Umbilical cord (tissue), 2 donors: ENCODE measurements at places on chromosomes 2 and 18. TPM values are rescaled to one million over a fixed set of nuclear protein-coding genes. Genes with fewer than 3 reads are reported as not detected.
A peak's percentile ranks its signal among the peaks of the same experiment; 100 is the strongest.

DNA sequence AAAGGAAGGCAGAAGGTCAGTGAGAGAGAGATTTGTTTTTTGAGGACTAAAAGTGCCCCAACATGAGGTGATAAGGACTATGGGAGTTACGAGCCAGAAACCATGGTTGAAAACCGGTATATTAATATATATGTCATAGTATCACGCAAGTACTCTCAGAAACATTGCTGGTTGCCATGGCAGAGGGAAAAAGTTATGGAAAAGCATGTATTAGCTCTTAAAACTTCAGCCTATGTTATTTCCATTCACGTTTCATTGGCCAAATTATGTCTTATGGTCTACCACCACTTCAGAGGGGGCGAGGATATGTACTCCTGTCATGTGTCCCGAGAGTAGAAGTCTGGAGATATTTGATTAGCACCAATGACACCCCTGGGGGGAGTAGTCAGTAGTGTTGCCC is 125.9 kb downstream of the LTBP1 start:
- no peak for DNase-seq

- DNase-seq, result no peak
These were observed 94.9 kb downstream of the RND3 start for GRCh38 chr2:150392614-150393013.

GRCh38 chr2:25063876-25064660 is 22.2 kb downstream of the EFR3B start:
- no peak for DNase-seq

GRCh38 chr2:228048838-228049490 is 132.5 kb downstream of the SPHKAP start:
- DNase-seq, result peak; percentile 28

- DNase-seq, result no peak
These were observed 87.3 kb downstream of the ALK start for GRCh38 chr2:29834036-29834540.

DNA sequence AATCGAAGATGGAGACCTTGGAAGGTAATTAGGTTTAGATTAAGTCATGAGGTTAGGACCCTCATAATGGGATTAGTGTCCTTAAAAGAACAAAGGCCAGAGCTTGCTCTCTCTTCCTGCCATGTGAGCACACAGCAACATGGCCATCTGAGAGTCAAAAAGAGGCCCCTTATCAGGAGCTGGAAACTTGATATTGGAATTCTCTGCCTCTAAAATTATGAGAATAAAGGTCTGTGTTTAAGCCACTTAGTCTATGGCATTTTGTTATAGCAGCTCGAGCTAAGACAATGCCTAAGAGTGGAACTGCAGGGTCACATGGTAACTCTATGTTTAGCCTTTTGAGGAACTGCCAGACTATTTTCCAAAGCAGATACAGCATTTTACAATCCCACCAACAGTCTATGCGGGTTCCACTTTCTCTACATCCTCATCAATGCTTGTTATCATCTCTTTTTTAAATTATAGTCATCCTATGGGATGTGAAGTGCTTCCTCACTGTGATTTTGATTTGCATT is 42.4 kb downstream of the THADA start:
- DNase-seq, result no peak

DNA sequence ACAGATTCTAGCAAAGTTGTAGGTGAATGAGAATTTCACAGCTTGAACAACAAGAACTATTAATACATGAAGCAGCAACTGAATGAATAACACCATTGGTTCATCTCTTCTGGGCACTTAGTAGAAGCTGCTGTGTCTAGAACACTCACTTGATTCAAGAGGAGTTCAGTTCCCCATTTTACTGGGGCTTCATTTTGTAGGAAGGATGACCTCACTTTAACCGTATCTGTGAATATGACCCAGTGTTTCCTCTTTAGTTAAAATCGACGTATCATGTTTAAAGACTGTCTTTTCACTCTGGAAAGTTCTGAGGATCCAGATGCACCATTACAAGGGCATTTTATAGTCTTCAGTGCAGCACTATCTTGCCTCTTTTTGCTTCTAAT is 47.8 kb downstream of the LRRTM1 start:
- DNase-seq, result no peak

- DNase-seq, result no peak
These were observed 201.5 kb downstream of the FAM210A start for GRCh38 chr18:13524811-13525210.

DNA sequence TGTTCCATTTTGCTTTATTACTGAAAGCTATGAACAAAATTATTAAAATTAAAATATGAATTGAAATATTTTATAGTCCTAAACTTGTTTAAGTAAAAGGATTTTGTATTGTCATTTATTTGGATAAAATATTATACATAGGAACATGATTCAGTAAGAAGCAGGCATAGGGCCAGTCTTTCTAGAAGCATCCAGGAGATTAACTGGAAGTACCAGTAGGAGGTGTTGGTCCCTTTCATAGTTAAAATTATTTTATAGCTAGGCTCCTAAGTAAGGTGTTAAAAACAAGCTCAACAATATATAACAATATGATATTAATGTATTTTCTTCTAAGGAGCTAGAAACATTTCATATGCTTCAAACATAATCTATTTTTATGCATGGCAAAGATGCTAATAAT is 43.7 kb downstream of the FIGN start:
- no peak for DNase-seq

DNA sequence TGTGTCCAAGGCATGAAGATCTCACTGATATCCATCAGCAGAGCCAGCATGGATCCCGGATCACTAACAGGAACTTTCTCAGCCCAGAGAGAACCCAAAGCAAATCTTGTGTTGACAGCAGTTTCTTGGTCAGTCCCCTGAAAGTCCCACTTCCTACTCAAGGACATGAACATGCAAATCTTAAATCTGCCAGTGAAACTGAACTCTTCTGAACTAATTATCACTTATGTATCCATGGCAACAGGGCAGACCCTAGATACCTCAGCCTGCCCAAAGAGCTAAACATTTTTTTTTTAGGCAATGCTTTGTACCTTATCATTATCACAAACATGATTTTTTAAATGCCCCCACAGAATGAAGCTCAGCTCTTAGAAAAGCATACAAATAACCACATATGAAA is 127.8 kb upstream of the DDX18 start:
- DNase-seq, result no peak

DNA sequence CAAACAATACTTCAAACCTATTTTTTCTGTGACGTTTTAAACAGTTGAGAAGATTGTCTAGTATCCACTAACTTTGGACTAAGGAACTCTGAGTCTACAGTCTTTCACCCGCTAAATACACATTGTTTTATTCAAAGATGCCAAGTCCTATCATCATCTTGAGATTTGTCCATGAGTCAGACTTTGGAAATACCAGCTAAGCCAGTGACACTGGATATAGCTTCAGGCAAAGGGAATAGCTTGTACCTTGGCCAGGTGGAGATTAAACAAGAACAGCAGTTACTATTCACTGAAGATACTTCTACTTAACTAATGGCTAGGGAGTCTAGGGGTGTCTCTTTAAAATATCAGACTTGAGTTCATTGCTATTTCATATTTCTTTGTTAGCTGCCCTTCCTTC is 137.5 kb downstream of the COMMD1 start:
- DNase-seq, result no peak

- DNase-seq, result no peak
These were observed 460.7 kb upstream of the FANCL start for GRCh38 chr2:58701688-58702301.

- DNase-seq, result no peak
These were observed 979 bp upstream of the FAHD2B start for GRCh38 chr2:97095661-97096060.

DNA sequence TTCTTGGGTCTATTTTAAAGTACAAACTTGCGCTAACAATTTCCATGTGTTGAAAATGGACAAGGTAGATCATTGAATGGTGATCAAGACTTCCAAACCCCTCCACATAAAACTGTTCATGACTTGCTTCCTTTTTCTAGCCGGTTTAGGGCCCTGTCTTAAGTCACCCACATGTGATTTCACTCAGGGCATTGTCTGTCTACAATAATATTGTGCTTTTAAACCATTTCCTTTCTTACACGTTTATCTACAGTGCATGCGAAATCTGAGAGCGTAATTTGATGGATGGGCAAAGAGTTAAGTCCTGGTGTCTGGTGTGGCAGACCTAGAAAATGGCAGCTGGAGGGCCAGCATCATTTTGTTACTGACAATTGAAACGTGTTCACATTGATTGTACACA is 2.0 kb upstream of the ZNF516 start:
- DNase-seq, result no peak

DNA sequence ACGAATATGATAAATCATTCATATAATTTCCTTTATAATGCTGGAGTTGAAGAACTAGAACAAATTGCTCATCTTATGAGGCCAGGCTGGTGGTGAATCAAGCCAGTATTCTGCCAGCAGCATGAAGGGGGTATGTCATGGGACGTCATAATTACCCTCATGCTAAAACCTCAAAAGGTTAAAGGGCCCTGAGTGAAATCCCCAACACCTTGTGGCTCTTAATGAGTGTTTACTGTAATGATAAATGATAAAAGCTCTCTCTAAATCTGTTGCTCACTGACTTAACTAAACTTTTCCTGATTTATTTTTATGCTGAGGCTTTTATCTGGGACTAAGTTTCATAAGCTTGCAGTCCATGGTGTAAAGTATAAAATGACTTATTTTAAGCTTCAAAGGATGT is 18.3 kb upstream of the NEDD4L start:
- no peak for DNase-seq

- DNase-seq, result no peak
These were observed 88.4 kb upstream of the ARL5A start for GRCh38 chr2:151916632-151917031.

- peak; percentile 91 for DNase-seq
These were observed 85.1 kb upstream of the ATL2 start for GRCh38 chr2:38462121-38462661.

DNA sequence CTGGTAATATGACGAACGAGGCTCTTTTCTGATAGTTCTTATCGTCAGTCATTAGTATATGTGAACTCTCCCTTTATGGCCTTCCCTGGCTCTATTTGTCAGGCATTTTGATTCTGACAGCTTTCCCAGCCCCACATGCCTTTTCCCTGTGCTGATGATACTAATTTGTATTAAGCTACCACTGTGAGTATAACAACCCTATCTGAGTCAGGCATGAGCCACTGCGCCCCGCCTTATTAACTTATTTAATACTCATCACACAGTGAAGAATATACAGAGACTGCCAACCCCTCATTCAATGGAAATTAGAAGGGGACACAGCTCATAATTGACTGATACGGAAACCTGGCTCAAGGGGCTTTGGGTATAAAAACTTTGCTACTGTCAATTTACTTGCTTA is 140.0 kb downstream of the NETO1 start:
- no peak for DNase-seq

GRCh38 chr2:19216676-19217602 is 141.5 kb downstream of the OSR1 start:
- no peak for DNase-seq

DNA sequence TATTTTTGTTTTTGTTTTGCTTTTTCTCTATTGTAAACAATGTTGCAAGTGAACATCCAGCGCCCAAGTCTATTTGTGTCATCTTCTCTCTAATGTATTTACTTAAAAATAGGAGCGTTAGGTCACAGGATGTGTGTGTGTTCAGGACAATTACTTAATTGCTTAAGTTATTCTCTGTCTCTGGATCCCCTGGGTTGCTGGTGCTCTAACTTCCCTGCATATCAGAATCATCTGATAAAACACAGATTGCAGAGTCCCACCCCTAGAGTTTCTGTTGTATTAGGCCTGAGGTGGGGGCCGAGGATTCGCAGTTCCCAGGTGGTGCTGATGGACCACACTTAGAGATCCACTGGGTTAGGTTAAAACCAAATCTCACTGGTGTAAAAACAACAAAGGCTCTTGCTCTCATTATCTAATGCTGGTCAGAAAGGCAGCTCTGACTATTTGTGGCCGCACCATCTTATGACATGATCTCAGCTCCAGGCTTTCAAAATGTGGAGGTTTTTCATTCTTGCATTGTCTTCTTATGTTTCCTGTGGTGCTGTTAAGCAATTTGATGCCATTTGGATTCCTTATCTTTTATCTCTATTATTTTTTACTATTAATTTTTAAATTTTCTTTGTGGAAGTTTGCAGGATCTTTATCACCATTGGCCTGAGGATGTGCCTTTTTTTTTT is 87.7 kb downstream of the CLIP4 start:
- DNase-seq, result no peak

DNA sequence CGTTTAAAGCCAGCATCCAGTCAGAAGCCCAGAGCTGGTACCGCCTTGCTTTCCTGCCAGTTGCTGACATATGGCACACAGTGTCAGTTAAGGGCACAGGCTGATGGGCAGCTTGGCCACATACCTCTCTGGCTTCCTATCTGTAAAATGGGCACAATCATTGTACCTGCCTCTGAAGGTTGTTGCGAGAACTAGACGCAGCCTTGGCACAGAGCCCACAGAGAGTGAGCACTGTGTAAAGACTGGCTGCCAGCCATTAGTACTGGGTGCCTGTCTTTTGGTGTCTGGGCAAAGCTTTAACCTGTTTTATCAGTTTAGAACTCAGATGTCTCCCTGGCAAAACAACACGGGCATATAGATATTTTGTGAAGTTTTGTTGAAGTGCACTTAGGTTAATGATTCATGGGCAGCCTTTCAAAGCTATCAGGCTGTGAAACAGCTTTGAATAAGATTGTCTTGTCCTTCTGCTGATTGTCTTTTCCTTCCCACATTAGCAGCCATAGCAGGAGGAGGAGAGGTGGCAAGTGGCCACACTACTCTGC is 269.5 kb downstream of the NEDD4L start:
- no peak for DNase-seq

DNA sequence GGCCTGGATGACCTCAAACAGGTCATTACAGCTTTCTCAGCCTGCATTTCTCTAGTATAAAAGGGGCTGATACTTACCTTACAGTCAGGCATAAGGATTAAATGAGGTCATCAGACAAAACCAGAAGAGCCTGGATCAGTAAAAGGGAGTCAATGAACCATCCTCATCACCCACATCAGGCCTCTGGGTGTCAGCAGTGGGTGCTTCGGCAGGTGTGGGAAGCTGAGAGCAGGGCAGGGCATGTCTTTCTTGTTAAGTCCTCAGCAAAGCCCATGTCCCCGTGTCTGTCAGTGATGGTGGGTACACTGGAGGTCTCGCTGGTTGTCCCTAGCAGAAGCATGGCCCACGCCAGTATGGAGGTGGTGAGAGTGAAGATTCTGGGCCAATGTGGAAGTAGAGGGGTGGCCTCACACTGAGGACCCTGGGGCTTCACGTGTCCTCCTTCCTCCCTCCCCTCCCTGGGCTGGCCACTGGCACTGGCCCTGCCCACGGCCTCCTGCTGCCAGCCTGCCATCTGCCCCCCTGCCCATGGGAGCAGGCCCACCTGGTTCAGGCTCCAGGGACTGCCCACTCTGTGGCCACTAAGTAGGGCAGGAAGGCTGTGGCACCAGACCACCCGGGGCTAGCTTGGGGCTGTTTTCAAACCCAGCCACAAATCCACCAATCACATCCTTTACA is 4.4 kb downstream of the ADRA2B start:
- no peak for DNase-seq

GRCh38 chr2:43269706-43270105 is 43.3 kb upstream of the ZFP36L2 start:
- DNase-seq, result peak; percentile 93

Gene OTOF
- total RNA-seq, result not detected

Gene CGREF1
- 11.6 TPM for total RNA-seq

Gene REG3G
- 1.7 TPM for total RNA-seq

Gene ZC3H15
- total RNA-seq, result 54.9 TPM

Gene CHRNG
- not detected for total RNA-seq

Gene EMX1
- 3.6 TPM for total RNA-seq

Gene ALPP
- total RNA-seq, result not detected

Gene GRP
- total RNA-seq, result not detected

Gene MEMO1
- total RNA-seq, result 19.5 TPM

Gene TNFRSF11A
- total RNA-seq, result 8.7 TPM

Gene SOX11
- total RNA-seq, result 10.1 TPM

Gene VWC2L
- total RNA-seq, result 4.3 TPM

Gene TRIM43
- total RNA-seq, result not detected

Gene DCDC2C
- 1.7 TPM for total RNA-seq
